ENCODE measurements at places on chromosomes 11 and 22.

DNA sequence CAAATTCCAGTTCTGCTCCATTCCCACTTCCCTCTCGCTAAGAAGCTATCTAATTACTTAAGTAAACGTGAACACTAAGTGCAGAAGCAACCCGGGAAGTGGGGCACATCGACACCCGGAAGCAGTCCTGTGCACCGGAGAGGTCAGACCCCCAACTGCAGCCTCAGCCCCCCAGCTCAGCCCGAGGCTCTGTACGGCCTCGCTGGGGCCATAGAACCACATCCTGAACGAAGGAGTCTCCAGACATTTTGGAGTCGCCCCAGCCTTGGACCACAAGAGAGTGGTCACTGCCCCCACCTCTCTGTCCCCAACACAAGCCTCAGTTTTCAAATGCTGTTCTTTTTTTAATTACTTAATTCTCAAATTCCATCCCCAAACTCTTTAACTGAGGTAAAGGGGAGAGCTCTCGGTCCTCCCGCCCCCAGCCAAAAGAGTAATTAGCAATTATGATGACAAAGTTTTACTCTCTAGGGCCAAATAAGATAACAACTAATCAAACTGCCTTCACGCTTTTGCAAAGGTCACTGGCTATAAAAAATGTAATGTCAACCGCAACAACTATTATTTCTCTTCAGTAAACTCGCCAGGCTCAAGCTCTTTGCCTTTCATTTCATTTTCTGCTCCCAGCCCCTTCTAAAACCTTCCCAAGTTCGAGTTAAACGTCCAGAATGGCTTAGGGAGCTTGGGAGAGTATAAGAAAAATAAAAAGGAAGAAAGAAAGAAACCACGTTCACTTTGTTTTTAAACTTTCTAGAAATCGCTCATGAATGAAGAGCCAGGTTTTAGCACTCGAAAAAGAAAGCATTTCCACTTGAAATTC lies 2.2 kb downstream of the PAX6 start:
- DNase-seq = no peak

GRCh38 chr22:40345815-40346184 lies 500 bp upstream of the ADSL start:
- DNase-seq = no peak

DNA sequence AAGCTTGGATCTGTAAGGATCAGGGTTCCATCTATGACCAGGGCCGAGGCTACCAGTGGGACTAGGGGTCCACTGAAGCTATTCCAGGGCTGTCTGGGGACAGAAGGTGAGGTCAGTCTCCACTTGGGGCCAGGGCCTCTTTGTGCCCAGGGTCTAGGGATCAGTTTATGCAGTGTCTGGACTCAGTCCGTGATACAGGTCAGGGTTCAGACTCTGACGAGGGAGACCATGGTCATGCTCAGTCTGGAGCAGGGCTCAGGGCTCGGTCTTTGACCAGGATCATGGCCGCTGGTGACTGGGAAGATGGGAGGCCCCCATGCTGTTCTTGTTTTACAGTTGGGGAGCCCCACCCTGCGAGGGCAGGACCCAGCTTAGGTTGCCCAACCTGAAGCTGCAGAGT lies 11.8 kb downstream of the TSSC4 start:
- DNase-seq = no peak

DNA sequence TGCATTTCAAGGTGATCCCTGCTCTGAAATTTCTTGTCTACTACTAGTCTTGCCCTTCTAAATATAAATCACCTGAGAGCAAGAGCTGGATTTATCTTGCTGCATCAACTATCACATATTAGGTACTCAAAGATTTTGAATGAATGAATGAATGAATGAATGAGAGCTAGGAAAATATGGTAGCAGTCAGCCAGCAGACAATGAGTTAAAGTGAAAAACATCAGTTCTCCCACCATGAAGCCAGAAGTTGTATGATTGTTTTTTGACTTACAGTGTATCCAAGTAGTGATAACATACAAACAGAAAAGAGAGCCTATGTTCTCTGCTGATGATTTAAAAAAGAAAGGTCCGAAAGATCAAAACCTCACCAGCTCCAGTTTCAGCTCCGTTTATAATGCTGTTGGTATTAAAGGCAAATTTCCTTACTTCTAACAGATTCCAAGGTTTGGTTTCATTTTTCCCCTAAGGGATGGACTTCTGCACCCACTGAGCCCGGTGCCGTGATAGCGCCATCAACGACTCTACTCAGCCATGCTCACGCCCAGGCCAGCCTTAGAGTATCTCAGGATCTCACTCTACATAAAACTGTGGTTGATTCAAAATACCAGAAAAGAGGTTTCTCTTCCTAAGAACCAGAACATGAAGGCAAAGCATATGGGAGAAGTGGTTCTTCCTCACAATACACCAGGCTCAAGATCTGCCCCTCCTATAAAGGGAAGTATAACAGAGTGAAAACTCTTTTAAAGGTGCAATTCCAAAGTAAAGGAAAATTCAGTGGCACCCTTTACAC lies 92.0 kb downstream of the SGSM3 start:
- no peak for DNase-seq

DNA sequence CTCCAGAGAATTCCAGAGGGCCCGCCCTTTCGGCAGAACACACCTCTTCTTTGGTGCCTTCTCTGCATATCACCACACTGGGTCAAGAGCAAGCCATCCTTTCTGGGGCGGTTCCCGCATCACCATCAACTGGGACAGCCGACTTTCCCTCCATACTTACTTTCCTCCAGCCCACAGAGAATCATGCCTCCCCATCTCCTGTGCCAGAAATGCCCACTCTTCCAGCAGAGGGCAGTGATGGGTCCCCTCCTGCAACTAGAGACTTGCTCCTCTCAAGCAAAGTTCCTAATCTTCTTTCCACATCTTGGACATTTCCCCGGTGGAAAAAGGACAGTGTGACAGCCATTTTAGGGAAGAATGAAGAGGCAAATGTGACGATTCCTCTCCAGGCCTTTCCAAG lies 157.7 kb downstream of the C11orf91 start:
- no peak for DNase-seq
